ENCODE measurements at places on chromosomes 7 and 10.

- no peak for ATAC-seq
Measured at GRCh38 chr10:66752714-66753113, 173.1 kb upstream of the LRRTM3 start.

DNA sequence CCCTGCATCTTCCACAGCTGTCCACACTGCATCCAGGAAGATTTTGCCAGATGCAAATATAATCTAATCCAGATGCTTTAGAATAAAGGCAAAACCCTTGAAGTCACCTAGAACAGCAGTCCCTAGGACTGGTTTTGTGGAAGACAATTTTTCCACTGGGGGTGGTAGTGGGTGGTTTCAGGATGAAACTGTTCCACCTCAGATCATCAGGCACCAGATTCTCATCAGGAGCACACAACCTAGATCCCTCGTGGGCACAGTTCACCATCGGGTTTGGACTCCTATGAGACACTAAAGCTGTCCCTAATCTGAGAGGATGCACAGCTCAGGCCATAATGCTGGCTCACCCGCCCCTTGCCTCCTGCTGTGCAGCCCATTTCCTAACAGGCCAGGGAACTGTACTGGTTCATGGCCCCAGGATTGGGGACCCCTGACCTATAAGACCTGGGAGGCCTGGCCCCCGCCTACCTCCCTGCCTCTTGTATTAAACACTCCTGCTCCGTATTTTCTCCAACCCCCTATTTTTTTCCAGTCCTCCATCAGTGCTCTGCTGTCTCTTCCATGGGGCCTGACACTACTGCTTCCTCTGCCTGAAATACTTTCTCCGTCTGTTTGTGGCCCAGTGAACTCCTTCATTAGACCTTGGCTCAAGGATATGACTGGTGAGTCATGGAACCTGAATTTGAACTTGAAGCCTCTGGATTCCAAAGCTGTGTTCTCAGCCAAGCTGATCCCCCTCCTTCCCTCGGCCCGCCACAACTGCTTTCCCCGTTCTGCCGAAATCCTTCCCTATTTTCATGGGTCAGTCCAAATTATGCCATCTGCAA, 79.9 kb upstream of the RHEB start:
- ATAC-seq: no peak

DNA sequence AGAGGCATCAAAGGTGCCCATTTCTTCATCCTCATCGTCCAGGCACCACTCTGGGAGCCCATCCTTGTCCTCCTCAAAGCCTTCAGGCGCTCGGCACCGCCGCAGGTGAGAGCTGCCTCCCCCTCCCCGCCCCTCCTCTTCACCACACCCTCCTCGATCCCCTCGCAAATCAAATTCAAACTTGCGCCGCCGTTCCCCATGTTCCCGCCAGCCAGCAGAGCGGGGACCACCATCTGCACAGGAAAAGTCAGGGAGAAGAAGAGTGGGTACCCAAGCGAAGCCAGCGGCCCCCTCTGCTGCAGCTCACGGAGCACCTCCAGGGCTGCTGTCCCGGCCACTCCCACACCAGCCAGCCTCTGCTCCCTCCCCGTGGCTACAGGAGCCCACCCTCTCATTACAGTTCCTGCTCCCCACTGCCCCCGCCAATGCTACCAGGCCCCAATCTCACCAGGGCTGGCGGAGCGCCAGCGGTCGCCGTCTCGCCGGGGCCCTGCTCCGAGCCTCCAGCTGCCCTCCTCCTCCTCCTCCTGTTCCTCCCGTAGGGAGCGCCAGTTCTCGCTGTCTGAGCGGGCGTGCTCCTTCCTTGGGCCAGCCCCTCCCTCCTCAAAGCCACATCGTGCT, 7.7 kb downstream of the GIGYF1 start:
- ATAC-seq: no peak

GRCh38 chr7:155916926-155917655, 104.8 kb upstream of the SHH start:
- ATAC-seq: no peak

- no peak for ATAC-seq
Measured at GRCh38 chr7:120054376-120055100, 218.4 kb upstream of the KCND2 start.

DNA sequence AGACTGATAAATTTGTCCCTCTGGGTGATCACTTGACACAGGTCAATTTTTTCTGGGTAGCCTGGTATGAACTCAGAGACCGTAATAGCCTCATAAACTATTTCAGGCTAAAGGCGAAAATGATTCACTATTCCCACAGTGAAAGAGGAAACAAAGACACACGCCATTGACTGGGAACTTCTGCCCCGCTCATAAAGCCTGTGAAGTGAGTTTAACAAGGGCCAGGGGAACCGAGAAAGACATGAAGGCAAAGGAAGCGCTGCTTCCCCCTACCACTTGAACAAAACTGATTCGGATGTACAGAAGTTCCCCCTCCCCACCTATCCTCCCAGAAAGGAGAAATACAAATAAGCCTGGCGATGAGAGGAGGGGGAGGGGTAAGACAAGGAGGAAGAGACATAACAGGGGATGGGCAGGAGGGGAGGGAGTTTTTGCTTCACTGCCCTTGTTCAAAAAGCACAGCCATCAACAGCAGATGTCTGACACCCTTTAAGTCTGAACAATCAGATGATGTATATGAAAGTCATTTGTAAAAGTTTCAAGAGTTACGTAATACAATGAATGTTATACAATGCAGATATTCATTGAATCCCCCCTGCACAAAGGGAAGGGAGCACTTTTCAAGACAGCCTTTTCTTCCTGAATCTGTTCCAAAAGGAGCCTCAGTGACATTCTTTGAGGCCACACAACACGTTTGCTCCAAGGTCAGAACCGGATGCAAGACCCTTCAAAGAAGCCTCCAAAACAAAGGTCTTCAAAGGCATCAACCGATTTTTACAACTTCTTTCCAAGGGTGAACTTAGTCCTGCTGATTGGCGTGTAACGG, 734 bp downstream of the ABCB4 start:
- peak; percentile 91 for ATAC-seq

All from stimulated activated memory B cell treated with anti-CD40 and anti-IgM and Interleukin-4, amounts not matched to agents 10 μg/mL and 1 μg/mL and 100 μg/mL, for 72 hours (primary cell).